Vagina (tissue), 2 donors: ENCODE measurements at places on chromosomes 3 and 15. TPM values are rescaled to one million over a fixed set of nuclear protein-coding genes. Genes with fewer than 3 reads are reported as not detected.

Gene IL12A
- total RNA-seq, result 6.6 TPM

Gene ARHGAP11A
- 7.4 TPM for total RNA-seq

DNA sequence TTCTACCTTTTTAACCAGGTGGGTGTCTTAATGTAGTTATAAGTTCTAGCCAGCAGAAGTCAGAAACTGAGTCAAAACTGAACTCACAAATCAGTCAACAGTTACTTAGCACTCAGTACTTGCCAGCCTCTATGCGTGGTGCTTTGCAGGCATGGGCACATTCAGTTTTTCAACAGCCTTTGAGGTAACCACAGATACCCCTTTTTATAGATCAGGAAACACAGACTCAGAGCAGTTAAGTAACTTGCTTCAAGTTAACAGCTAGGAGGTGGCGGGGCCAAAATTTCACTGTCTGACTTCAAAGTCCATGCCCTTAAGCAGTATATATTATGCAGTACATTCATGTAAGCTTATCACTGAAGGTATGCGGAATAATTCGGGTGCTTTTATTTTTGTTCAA lies 139.4 kb downstream of the FHIT start:
- H3K27me3 ChIP-seq, result no peaks in the 10 kb centered on the region
- no peak overlapping the region for H3K4me3 ChIP-seq
- no peaks in the 10 kb centered on the region for H3K36me3 ChIP-seq
- H3K4me1 ChIP-seq, result no peaks in the 10 kb centered on the region

- no peak for DNase-seq
- no peaks in the 10 kb centered on the region for H3K36me3 ChIP-seq
- H3K27me3 ChIP-seq, result no peaks in the 10 kb centered on the region
- no peaks in the 10 kb centered on the region for H3K4me1 ChIP-seq
Measured at GRCh38 chr3:34419801-34420200, 621.4 kb downstream of the PDCD6IP start.

DNA sequence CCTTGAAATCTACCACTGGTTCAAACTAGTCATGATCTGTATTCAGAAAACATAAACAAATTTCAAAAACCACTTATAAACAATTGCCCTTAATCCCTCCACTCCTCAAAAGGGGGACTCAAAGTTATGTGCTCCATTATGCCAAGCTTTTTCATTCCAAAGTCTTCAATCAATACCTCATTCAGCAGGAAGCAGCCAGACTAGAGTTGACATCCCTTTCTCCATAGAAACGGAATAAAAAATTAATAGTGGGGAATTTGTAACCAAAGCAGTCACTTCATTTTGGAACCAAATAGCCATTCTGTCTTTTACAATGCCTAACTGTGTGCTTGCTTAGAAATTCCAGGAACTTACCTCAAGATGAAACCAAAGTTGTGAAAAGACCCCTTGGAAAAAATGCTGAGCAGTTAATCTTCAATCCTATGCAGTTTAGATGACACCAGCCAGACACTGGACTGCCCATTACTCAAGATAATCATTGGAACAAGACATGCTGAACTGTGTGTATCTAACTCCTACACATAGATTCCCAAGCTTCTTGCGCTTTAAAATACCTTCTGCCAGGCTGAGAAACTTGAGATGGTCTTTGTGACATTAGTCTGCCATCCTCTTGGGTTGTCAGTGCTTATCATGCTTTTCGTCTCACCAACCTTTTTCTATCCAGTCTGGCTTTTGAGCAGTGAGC lies 406.2 kb downstream of the PLOD2 start:
- DNase-seq, result no peak
- H3K4me3 ChIP-seq, result no peak overlapping the region
- no peaks in the 10 kb centered on the region for H3K27me3 ChIP-seq
- H3K27ac ChIP-seq, result no peak overlapping the region

Gene TADA3
- 58.9 TPM for total RNA-seq

- H3K36me3 ChIP-seq, result no peaks in the 10 kb centered on the region
- H3K4me3 ChIP-seq, result no peak overlapping the region
- DNase-seq, result no peak
- no peaks in the 10 kb centered on the region for H3K27me3 ChIP-seq
Measured at GRCh38 chr15:32701863-32702262, 15.9 kb upstream of the GREM1 start.

DNA sequence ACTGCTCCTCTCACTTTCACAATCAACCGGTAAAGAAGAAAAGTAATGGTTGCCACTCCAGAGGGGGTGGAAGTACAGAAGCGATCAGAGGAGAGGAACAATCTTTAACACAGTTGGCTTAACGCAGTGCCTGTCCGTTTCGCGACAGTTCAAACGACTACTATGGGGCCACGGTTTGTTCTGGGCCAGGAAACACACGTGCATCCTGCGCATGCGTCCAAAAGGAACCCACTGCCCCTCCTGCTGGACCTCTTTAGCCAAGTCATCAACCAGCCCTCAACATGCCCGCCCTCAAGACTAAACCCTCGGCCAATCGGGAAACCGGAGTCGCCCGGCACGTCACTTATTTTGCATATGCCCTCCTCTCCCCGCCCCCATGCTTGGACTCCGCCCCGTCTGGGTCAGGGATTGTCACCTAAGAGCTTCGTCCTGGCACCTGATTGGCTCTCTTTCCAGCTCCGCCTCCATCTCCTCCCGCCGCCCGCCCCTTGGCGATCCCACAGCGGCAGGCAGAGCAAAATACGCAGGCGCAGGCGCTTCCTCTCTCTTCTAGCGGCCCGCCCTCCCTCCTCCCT lies 345 bp upstream of the CDV3 start:
- peaks cover 22% of the 10 kb centered on the region for H3K36me3 ChIP-seq
- H3K27me3 ChIP-seq, result no peaks in the 10 kb centered on the region
- H3K27ac ChIP-seq, result peak overlapping the region; percentile 90
- peaks cover 39% of the 10 kb centered on the region for H3K4me1 ChIP-seq
- peak; percentile 100 for DNase-seq

Gene B3GALNT1
- total RNA-seq, result 4.9 TPM

DNA sequence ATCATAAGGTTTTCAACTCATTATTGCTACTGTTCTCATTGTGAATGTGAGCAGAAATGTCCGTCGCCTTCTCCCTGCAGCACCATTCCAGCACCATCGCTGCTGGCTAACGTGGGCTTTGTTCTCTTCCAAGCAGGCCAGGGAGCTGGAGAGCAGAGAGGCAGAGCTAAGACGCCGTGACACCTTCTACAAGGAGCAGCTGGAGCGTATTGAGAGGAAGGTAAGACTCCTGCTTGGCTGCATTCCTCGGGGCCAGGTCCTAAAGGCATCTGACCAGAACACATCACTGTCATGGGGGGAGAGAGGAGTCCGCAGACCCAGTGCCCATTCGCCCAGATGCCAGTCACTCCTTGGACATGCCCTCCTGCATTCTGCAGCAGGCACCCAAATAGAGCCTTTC lies 130.4 kb upstream of the PLXNA1 start:
- H3K4me3 ChIP-seq, result no peak overlapping the region
- H3K4me1 ChIP-seq, result no peaks in the 10 kb centered on the region
- no peaks in the 10 kb centered on the region for H3K36me3 ChIP-seq
- DNase-seq, result peak; percentile 46
- H3K27me3 ChIP-seq, result no peaks in the 10 kb centered on the region
- no peak overlapping the region for H3K27ac ChIP-seq

GRCh38 chr3:171732756-171733155 lies 77.5 kb downstream of the PLD1 start:
- H3K4me3 ChIP-seq, result no peak overlapping the region
- no peaks in the 10 kb centered on the region for H3K4me1 ChIP-seq

- H3K4me1 ChIP-seq, result peaks cover 17% of the 10 kb centered on the region
- H3K4me3 ChIP-seq, result peak within 1 kb of the TSS; percentile 71
- DNase-seq, result peak; percentile 70
- H3K36me3 ChIP-seq, result no peaks in the 10 kb centered on the region
- no peaks in the 10 kb centered on the region for H3K27me3 ChIP-seq
Measured at GRCh38 chr15:92655178-92655995, at the start of gene FAM174B. TSS of gene FAM174B (minus strand) at chr15:92655775.

DNA sequence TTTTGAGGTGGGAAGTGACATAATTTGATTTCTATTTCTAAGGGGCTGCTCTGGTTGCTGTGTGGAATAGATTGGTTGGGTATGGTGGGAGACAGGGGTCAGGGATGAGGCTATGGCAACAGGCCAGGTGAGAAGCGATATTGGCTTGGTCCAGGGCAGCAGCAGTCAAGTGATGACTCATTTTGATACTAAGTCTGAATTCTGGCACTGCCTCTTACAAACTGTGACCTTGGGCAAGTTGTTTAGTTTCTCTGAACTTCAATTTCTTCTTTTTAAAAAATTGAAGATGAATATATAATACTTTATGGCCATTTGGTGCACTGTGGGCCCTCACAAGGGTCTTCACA lies 40.4 kb upstream of the CLSTN2 start:
- H3K27me3 ChIP-seq, result no peaks in the 10 kb centered on the region
- no peak overlapping the region for H3K4me3 ChIP-seq
- H3K36me3 ChIP-seq, result no peaks in the 10 kb centered on the region
- H3K4me1 ChIP-seq, result no peaks in the 10 kb centered on the region
- no peak for DNase-seq

Gene NPAP1
- total RNA-seq, result not detected

DNA sequence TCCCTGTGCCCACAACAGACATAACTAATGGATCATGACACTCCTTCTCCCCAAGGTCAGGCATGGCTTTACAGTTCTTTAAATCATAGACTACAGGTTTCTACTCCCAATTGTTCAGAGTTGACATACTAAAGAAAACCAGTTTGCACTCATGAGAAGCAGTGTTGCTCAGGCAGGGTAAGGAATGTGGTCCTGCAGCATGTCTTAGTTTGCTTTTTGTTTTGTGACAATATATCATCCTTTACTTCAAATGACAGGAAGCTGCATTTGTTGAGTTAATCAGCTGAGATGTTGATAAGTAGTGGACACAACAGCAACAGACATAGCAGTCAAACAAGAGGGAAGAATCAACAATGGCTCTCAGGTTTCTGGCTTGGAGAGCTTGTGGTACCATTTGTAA lies 267.5 kb downstream of the SLCO3A1 start:
- H3K4me1 ChIP-seq, result peaks cover 28% of the 10 kb centered on the region
- H3K27me3 ChIP-seq, result no peaks in the 10 kb centered on the region
- DNase-seq, result no peak
- peaks cover 22% of the 10 kb centered on the region for H3K36me3 ChIP-seq
- H3K4me3 ChIP-seq, result no peak overlapping the region

GRCh38 chr3:10645800-10646199 lies 140.4 kb upstream of the ATP2B2 start:
- no peak overlapping the region for H3K27ac ChIP-seq
- H3K27me3 ChIP-seq, result no peaks in the 10 kb centered on the region
- H3K4me3 ChIP-seq, result no peak overlapping the region
- no peaks in the 10 kb centered on the region for H3K36me3 ChIP-seq

Gene KCNMB2
- 1.5 TPM for total RNA-seq

DNA sequence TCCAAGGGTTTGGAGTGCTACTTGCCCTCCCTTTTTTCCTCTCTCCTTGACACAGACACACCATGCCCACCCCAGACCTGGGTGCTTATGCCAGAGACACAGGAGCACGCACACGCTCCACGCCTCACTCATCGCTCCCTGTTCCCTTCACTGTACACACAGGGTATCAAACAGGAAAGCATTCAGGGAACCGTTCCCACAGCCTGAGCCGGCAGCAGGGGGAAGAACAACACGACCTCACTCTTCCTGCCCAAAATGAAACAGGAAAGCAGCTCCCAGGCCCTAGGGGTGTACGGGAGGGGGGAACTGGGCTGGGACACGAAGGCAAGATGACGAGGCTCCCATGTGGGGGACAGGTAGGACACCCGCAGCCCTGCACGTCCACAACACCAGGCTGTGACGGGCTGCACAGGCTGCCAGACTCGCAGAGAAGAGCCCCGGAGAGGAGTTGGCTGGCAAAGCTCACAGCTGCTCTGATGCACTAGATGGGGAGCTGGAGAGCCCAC lies 11.2 kb downstream of the DLL4 start:
- peaks cover 27% of the 10 kb centered on the region for H3K4me1 ChIP-seq
- H3K4me3 ChIP-seq, result no peak overlapping the region
- DNase-seq, result no peak
- H3K27ac ChIP-seq, result no peak overlapping the region
- H3K36me3 ChIP-seq, result no peaks in the 10 kb centered on the region
- H3K27me3 ChIP-seq, result no peaks in the 10 kb centered on the region

GRCh38 chr15:75452865-75453702 lies 1.6 kb upstream of the SIN3A start:
- H3K27me3 ChIP-seq, result no peaks in the 10 kb centered on the region
- H3K4me1 ChIP-seq, result peaks cover 28% of the 10 kb centered on the region
- H3K36me3 ChIP-seq, result no peaks in the 10 kb centered on the region

Gene RARB
- total RNA-seq, result 15.0 TPM
